ENCODE measurements at places on chromosomes 2 and 18.

- no peak for DNase-seq
Measured at GRCh38 chr2:127041259-127041970, 65.5 kb downstream of the BIN1 start.

DNA sequence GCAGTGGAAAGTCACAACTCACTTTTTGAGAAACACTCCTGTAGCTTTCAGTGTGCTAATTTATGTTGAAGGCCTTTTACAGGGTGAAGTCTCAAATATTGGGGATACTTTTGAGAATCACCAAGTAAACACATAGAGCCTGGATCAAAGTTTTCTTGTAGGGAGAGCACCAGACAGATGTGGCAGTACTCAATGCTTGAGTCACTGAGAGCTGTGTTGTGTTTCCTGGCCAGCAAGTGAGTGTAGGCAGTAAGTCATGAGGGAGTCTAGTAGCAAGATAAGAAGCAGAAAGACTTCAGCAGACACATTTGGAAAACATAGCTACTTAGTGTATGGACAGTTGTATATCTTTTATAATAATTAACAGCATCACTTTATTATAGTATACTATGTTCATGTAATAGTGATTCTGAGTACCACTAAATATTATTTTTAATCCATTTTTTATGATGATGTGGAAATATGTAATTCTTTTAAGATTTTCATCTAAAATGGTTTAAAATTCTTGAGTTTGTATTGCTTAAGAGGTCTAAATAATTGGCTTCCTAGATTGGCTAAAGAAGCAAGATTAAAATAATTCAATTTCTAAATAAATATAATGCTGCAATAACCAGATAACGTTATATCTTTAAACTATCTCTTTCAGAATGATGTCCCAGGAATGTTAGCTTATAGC is 12.8 kb downstream of the PSMD1 start:
- DNase-seq, result no peak

GRCh38 chr18:7197854-7198253 is 33.0 kb upstream of the LRRC30 start:
- DNase-seq, result no peak

GRCh38 chr2:227191367-227191766 is 26.9 kb downstream of the COL4A3 start:
- DNase-seq, result no peak

GRCh38 chr18:42086288-42086687 is 131.3 kb downstream of the PIK3C3 start:
- no peak for DNase-seq

DNA sequence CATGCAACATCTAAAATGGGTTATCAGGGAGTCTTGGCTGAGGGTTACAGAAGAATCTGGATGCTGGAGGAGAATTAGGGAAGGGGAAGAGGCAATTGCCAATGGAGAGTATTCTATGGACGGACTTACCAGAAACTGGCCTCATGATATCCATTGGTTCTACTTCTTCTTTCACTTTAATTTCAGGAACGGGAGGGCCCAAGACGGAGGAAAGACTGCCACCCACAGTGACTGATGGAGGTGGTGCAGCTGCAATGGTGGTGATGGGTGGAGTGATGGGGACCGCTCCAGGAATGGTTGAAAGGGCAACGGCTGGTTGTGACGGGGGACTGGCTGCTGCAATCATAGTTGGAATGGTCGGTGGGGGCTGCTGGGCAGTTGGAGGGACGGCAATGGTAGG is 69.1 kb upstream of the AMMECR1L start:
- no peak for DNase-seq

DNA sequence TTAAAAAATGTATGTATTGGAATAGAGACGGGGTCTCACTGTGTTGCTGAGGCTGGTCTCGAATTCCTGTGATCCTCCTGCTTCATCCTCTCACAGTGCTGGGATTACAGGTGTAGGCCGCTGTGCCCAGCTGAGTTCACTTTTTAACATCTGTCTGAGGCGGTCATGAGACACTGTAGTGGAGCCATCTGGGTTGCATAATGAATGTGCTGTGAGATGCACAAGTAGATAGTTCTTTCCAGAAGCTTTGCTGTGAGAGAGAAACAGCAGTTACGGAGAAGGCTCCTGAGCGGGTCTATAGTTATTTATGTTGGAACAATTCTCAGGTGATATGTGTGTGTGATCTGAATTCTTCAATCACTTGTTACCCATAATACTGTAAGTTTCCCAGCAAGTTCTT is 3.1 kb downstream of the RMC1 start:
- no peak for DNase-seq

- DNase-seq, result no peak
Measured at GRCh38 chr2:27849558-27850205, 40.5 kb downstream of the RBKS start.

DNA sequence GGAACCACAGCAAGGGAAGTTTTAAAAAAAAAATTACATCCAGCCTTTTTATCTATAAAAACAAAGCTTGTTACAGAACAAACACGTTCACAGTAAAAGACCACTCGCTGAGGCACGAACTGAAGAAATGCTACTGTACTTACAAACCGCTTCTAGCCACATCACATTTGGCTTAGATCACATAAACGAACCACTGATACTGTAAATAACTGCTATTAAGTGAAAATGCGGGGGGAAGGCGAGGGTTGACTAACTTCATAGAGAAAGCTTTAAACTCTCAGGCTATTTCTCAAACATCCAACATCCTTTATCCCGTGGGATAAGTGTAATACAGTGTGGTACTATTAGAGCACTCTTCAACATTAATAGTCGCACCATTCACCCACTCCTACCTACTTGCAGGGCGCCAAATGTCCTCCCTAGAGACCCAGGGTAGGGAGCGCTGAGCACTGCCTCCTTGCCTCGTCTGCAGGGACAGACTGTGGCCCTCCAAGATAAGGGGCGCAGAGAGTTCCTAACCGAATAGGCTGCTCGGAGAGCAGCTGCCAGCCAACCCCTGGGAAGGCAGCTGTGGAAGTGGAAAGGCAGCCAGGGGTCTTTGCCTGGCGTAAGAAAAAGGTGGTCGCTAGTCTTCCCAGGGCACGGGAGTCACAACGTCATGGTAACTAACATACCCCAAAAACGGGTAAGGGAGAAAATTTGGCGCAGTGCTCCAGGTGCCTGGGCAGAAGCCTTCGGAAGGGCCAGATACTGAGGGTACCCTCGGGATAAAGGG is 854 bp downstream of the GPR155 start:
- DNase-seq, result no peak

GRCh38 chr2:229974266-229974665 is 52.0 kb downstream of the FBXO36 start:
- no peak for DNase-seq

DNA sequence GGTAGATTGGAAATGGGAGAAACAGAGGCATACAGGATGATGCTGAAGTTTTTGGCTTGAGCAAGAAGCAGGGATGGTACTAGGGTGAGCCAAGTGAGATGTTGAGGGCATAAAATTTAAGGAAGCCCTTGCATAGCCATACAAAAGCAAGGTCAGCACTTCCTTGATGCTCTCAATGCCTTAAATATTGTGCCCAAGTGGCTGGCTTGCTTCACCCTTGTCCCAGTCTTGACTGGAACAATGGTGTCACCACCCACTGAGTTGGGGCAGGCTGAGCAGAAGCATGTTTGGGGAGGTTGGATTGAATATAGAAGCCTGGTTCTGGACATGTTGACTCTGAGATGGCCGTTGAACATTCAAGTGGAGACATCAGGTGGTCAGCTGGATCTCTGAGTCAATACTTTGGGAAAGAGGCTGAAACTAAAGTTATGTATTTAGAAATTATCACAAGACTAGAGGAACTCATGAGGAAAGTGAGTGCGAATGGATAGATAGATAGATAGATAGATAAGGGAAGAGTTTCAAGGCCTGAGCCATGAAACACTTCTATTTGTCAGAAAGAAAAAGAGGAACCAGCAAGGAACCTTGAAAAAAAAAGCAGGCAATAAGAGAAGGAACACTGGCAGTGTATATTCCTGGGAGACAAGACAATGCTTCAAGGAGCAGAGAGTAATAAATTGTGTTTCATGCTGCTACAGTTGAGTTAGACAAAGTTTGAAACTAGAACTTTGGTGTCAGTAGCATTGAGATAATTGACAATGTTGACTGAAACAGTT is 43.0 kb upstream of the HNMT start:
- DNase-seq, result no peak

GRCh38 chr2:220071696-220072095 is 444.3 kb downstream of the SLC4A3 start:
- DNase-seq, result no peak

- DNase-seq, result no peak
Measured at GRCh38 chr2:17059458-17059857, 393.8 kb upstream of the CYRIA start.

DNA sequence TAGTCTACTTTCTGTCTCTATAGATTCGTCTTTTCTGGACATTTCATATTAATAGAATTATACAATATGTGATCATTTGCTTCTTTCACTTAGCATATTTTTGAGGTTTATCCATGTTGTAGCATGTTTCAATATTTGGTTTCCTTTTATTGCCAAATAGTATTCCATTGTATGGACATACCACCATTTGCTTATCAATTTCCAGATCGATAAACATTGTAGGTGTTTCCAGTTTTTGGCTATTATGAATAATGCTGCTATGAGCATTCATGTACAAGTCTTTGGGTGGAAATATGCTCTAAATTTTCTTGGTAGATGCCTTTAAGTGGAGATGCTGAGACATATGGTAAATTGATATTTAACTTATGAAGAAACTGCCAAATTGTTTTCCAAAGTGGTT is 114.1 kb downstream of the RND3 start:
- DNase-seq, result no peak

DNA sequence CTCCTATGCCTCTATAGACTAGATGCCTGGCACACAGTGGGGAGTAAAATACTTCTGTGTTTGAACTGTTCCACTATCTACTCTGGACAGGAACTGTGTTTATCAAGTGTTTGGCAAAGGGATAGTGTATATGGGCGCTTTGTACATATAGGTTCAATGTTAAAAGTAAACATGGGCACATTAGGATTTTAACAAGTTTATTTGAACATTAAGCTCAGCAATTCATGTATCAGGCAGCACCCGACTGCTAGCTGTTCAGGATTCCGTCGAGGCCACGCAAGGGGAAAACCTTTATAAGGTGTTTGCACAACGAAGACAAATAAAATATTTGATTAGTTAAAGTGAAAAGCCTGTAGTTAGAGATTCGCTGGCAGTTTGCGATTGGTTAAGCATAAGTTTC is 43.4 kb upstream of the ROCK2 start:
- no peak for DNase-seq

- no peak for DNase-seq
Measured at GRCh38 chr2:233940376-233941276, 23.5 kb downstream of the TRPM8 start.

DNA sequence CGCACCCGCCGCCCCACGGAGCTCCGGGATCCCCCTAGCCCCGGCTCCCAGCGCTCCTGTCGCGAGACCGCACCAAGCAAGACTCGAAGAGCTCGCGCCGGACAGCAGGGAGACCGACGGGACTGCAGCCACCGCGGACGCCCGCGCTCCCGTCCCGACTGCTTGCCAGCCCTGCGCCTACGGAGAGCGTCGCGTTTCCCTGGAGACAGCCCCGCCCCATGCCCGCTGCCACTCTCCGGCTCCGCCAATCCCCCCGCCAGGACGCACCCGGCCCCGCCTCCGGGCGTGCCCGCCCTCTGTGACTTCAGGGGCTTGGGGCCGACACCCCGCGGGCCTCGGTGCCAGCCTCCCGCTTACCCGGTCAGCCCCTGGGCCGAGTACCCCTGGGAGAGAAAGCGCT is at the start of gene ANKMY1:
ANKMY1 (minus strand) TSS at position 181 of the 400 bp plus-strand sequence. CDS start 653 bp downstream, outside the sequence.
- DNase-seq, result peak; percentile 54

GRCh38 chr2:108267101-108267500 is 21.6 kb upstream of the SULT1C2 start:
- no peak for DNase-seq

DNA sequence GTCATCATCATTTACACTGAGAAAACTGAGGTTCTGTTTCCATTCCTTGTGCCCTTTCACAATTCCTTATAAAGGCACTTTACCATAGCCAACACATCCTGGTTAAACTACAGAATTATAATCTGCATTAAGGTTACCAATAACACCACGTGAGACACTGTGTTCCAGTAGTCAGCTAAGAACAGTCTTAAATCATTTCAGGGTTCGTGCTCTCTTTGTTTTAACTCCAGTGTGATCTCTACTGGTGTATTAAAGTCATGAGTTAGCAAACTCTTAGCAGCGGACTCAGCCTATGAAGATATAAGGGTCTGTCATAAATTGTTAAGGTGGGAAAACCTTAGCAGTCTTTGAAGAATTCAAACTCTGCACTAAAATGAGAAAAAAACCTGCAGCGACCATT is 53.0 kb downstream of the TCF4 start:
- no peak for DNase-seq

DNA sequence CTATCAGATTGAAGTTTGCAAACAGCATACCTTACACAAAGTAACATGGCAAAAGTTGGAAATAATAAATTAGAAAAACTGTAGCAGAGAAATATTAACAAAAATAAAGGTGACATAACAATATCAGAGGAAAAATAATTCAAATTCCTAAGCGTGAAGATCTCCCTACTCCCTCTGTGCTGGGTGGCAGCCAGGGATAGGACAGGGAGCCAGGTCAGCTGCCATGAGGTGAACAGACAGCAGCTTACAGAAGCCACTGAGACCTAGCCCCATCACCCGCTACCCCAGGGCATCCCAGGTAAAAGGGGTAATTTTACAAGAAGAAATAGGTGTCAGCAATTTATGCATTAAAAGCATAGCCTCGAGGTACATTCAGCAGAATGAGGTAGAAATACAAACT is 423.8 kb upstream of the HS6ST1 start:
- DNase-seq, result no peak

- DNase-seq, result no peak
Measured at GRCh38 chr18:63888470-63889190, 1.1 kb downstream of the SERPINB2 start.

DNA sequence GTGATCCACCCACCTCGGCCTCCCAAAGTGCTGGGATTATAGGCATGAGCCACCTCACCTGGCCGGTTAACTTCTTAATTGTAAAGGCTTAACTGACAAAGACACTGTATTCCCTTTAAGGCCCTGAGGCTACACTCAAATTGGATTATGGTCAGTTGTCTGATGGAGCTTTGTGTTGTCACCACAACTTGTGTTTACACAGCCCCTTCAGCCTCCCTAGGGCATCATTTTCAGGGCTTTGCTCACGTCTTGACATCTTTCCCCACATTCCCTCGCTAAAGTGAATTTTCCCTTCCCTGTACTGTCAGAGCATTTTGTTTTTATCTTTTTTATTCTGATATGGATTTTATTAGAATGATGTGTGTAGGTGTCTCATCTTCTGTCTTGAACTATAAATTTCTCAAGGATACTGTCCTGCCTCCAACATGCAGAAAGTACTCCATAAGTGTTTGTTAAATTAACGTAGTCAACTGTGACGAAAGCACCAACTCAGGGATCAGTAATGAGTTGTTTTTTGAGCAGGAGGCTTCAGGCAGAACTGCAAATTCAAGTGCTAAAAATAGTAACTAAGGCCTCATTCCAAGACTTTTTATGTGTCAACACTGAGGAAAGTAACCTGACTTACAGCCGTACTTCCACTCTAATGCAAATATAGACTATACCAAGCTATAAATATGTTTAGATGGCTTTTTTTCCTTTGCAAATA is 77.1 kb upstream of the NARS1 start:
- DNase-seq, result no peak

GRCh38 chr2:71496156-71496770 is 42.9 kb downstream of the DYSF start:
- no peak for DNase-seq

- DNase-seq, result no peak
Measured at GRCh38 chr2:11805920-11806319, 59.5 kb downstream of the LPIN1 start.
